ENCODE measurements at places on chromosomes 13 and 19.

DNA sequence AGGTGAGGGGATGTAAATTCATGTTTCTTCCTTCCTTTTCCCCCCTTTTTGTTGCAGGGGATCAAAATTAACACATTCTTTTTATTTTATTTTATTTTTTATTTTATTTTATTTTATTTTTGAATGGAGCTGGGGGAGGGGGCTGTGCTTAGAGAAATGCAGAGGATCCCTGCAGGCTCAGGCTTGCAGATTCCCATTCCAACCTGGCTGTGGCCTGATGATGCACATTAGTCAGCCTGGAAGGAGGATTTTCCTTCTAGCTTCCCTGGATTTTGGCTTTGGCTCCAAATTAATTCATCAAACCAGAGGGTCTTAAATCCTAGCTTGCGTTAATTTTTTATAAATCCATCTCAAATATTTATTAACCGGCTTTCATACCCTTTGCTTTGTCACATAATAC lies 67.0 kb downstream of the FREM2 start:
- no peak for DNase-seq

- no peak for DNase-seq
These were observed 667 bp upstream of the ZNF790 start for GRCh38 chr19:36838784-36839324.

DNA sequence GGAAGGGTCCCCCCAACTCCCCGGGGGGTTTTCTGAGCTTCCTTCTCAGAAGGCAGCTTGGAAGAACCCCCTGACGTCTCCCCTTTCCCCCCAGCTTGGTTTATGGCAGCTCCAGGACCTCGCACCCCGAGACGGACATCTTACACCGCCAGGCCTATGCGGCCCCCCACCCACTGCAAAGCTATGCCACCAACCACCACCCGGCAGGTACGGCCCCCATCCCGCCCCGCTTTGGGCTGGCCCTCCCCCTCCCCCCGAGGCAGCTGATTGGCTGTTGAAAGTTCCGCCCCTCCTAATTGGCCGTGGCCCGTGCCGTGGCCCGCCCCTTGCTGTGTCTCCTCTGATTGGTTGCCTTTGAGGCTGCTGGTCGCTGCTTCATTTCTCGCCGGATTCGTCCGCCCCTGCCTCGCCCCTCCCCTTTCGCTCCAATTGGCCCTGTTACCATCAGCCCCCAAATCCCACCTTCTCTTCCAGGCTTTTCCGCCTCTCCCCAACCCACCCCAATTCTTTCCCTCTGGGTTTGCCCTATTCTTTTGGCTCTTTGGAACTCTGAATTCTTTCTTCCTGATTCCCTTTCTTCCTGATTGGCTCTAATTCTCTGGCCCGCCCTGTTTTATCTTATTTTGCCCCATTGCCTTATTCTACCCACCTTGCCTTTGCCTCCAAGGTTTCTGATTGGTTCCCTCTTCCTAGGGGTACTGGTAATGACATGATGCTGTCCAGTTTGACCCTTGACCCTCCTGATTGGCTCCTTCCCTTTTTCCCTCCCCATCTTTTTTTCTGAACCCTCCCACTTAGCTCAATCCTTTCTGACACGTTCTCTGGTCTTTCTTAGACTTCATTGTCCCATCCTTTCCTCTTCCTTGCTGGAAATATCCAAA lies 2.5 kb downstream of the PRR12 start:
- DNase-seq = peak; percentile 72

DNA sequence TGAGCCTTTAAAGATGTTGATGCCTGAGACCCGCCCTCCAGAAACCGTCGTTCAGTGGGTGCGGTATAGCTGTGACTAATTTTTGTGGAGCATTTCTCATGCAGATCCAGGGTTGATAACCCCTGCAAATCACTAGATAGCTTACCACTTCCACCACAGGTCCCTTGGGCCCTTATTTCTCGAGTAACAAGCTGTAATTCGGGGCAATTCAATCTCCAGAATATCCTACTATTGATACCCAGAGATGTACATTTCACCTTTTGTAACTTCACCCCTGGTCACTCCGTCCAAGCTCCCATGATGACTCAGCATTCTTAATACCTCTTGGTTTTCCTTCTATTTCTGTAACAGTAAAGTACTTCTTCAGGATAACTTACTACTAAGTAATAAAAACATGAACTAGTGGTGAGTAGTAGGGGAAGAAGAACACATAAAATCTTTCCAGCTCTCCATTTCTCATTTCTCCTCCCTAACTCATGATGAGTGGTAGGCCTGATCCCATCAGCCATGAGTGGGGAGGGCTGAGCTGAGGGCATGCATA lies 71.9 kb upstream of the UBL3 start:
- DNase-seq = no peak

GRCh38 chr13:100464006-100464405 lies 124.6 kb downstream of the GGACT start:
- DNase-seq = no peak

DNA sequence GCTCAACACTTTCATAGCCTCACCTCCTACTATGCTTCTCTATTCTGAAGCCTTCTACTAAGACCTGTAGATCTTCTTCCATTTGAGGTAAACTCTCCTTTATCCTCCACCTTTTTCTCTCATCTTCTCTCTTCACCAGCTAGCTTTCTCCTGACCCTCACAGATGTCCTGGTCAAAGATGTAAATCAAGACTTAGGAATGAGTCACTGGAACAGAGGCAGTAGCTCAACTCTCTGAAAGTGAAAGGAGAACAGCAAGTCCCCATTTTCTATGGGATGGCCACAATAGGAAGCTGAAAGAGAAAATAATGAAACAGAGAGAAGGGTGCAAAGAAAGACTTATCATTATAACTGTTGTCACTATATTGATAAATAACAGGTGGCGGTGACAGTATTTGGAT lies 86.1 kb upstream of the DOCK9 start:
- DNase-seq = no peak

DNA sequence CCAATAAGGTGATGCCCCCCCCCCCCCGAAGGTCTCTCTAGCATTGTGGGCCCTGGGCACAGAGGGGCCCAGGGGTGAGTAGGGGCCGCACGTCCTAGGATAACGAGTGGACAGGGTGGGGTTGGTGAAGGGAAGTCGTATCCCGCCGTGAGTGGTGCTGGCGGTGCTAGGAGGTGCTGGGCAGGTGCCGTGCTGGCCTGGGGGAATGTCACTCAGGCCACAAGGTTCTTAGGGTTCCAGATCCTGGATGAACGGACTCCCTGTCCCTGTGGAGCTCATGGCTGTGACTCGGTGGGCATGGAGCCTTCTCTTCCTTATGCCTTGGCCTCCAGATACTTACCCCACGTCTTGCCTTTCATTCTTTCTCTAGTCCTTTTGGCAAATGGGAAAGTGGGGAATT lies 157.4 kb upstream of the SOX1 start:
- DNase-seq = no peak

DNA sequence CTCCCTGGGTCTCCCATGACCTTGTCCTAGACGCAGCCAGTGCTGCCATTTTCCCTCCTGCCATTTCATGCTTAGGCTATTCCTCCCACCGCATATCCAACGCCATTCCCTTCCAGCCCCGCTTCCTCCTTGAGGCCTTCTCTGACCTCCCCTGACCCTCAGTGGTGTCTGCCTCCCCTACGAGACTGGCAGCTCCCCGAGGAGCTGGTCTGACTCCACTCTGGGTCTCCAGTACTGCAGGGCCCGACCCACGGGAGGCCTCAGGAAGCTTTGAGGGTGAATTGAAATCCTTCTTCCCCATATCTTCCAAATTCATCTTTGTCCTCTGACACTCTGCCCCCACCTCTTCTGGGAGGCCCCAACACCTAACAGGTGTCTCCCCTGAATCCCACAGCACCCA lies 708 bp downstream of the KLK15 start:
- DNase-seq = no peak

DNA sequence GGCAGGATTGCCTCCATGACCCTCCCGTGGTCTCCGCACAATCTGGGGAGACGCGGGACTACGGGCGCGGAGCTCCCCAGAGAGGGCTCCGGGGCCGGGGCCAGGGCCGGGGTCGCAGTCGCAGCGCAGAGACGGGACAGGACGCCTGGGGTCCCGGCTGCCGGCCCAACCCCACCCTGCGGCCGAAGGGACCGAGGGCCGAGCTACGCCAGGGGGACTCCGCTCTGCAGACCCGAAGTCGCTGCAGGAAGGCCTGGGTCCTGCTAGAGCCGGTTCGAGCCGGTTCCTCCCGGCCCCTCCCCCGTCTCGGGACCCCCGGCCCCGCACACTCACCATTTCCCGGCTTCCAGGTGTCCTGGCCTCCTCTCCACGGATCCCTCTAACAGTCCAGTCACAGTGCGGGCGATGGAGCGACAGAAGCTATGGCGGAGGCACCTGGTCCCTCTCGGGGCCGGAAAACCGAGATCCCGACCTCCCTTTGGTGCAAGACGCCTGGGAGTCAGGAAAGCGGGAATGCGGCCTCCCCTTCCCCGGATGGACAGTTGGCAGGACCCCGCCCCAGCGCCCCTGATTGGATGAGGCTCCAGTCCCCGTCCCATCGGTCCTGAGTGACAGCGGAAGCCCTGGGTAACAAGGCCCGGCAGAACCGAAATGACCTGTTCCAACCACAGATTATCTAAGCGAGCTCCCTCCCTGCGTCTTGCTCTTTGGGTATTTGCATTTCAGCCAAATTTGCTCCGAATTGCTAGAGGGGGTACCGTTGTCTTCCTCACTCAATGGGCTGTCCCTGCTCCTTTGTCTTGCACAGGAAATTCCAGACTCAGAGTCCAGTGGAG lies at the start of gene ZNF625:
ZNF625 (minus strand) TSS at position 512 of the 836 bp plus-strand sequence; CDS start at position 336, 176 bp downstream.
- no peak for DNase-seq

GRCh38 chr19:13013649-13014048 lies 18.4 kb downstream of the NFIX start:
- no peak for DNase-seq

DNA sequence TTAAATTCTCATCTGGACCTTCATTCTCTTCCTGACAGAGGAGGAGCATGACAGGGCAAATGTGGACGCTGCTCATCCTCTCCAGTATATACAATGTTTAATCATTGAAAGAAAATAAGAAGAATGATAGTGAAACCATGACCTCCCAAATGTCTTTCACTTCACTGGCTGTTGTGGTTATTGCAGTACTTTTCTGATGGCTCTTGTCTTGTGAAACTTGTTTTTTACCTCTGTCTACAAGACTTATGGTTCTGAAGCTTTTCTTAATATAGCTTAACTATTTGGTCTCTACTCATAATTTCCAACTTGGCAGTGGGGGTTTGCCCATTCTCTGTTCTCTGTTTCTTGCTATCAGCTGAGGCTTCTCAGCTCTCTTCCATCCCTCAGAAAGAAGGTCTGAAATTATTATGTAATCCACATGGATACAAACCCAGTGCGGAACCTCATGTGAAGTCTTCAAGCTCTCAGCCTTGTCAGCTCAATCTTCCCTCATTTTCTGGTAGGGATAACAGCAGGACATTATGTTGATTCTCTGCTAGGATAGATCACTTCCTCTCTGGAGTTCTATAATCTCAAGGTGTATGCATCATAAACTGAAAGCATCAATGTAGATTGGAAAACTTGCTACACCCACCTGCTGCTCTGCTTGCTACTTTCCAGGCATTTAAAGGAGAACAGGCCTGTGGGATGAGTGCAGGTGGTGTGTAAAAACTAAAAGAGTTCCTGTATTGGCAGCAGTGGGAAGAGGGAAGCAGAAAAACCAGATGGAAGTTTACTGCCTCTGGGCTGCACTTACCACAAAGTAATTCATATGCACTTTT lies 250.3 kb upstream of the HTR2A start:
- no peak for DNase-seq

DNA sequence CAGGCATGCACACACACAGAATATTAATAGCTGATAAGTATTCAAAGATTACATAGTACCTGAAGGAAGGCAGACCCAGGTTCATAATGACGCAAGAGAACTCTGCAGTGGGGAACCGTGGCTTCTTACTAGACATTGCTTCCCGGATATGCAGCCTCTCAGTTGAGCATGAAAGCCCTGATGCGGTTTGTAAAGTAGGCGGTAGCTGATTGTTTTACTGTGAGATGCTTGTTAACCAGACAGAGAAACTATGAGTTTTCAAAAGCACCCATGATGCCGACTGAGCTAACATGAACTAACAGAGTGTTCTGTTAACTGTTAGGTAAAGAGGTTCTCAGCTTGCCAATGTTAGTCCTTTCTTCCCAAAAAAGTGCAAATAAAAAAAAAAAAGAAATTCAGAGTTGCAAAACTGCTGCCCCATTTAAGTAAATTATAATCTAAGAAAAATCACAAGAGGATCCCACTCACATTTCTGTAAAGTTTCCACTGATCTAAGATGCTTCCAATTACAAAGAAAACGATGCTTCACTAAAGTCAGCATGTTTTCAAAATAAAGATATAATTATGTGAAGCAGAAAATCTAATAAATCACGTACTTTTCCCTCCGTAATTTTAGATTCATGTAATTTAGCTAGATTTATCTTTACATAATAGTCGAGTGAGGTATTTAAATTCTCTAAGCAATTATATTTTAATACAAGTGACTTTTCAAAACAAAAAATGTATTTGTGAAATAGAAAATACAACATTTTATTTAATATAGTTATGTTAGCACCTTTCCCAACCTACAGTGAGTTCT lies 2.2 kb downstream of the FLT1 start:
- DNase-seq = peak; percentile 8

DNA sequence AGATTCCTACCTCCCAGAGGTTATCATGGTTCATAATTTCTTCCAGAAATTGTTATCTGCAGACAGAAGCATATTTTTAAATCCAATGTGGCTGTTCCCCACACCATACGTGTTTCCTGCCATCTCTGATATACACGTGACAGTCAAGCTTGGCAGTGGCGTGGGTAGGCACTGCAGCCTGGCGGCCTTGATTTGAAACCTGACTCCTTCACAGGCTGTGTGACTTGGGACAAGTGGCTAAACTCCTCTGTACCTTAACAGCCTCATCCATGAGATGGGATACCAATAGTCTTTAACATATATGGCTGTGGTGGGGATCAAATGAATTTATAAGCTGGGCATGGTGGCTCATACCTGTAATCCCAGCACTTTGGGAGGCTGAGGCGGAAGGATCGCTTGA lies 33.2 kb downstream of the DPF1 start:
- no peak for DNase-seq

GRCh38 chr19:18765224-18765623 lies 25.9 kb downstream of the COMP start:
- no peak for DNase-seq

GRCh38 chr19:33286899-33287298 lies 15.4 kb downstream of the CEBPA start:
- no peak for DNase-seq

GRCh38 chr19:19232261-19232721 lies 20.5 kb downstream of the NCAN start:
- DNase-seq = no peak

GRCh38 chr19:46624958-46625661 lies at the start of gene PTGIR:
Gene PTGIR, minus strand, starts transcription at chr19:46625089. Its CDS starts 864 bp downstream, at chr19:46624225.
- no peak for DNase-seq

DNA sequence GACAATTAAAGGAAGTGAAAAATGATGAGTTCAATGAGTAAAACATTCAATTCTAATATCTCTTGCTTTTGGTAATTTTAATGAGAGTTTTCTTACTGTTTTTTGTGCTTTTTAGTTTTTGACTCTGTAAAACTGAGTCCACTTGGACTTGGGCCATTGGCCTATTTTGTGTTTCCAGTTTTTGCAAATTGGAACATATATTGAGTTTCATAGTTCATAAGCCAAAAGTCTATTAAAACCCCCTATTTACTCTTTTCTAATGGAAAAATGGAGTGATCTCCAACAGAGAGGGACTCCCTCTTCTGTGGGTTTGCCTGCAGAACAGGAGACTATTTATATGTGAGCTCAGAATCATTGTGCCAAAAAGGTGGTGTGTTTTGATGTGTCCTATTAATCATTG lies 219.7 kb upstream of the SPRY2 start:
- DNase-seq = no peak

GRCh38 chr19:51470966-51471365 lies 7.4 kb upstream of the CEACAM18 start:
- no peak for DNase-seq

All from stimulated activated CD8-positive, alpha-beta memory T cell treated with anti-CD3 and anti-CD28 coated beads, Interleukin-4, amount 100 ng/mL, for 1 hour (primary cell).